MCF 10A (cell line): ENCODE measurements at places on chromosomes 16 and 17. TPM values are rescaled to one million over a fixed set of nuclear protein-coding genes. Genes with fewer than 3 reads are reported as not detected.
A peak's percentile ranks its signal among the peaks of the same experiment; 100 is the strongest.

Gene KCNJ12
- 0.05 TPM in 1 of 2 replicates, not detected in the other for total RNA-seq

Gene SMG6
- 17.0 and 23.2 TPM in 2 replicates for total RNA-seq

Gene EVI2B
- total RNA-seq: 3.6 and 3.8 TPM in 2 replicates

Gene PRR35
- total RNA-seq: not detected in 2 replicates

Gene NKD1
- 0.07 and 0.29 TPM in 2 replicates for total RNA-seq

Gene KRTAP2-3
- total RNA-seq: not detected in 2 replicates

Gene WSCD1
- 0.44 TPM in 1 of 2 replicates, not detected in the other for total RNA-seq

Gene YBX2
- total RNA-seq: 0.40 and 0.44 TPM in 2 replicates

Gene KRT15
- 28.8 and 83.4 TPM in 2 replicates for total RNA-seq

Gene AURKB
- total RNA-seq: 11.7 and 33.6 TPM in 2 replicates

Gene LLGL2
- 19.8 and 21.2 TPM in 2 replicates for total RNA-seq

Gene TERB1
- total RNA-seq: 0.26 and 0.69 TPM in 2 replicates

Gene KRTAP2-2
- not detected in 2 replicates for total RNA-seq

GRCh38 chr17:61235827-61236197 is 163.8 kb upstream of the TBX2 start:
- no peaks in the 10 kb centered on the region for H3K27me3 ChIP-seq
- no peaks in the 10 kb centered on the region for H3K4me1 ChIP-seq
- H3K36me3 ChIP-seq: peaks cover 7% of the 10 kb centered on the region
- no peak overlapping the region for H3K4me3 ChIP-seq
- no peak for DNase-seq
- no peak overlapping the region for H3K27ac ChIP-seq

DNA sequence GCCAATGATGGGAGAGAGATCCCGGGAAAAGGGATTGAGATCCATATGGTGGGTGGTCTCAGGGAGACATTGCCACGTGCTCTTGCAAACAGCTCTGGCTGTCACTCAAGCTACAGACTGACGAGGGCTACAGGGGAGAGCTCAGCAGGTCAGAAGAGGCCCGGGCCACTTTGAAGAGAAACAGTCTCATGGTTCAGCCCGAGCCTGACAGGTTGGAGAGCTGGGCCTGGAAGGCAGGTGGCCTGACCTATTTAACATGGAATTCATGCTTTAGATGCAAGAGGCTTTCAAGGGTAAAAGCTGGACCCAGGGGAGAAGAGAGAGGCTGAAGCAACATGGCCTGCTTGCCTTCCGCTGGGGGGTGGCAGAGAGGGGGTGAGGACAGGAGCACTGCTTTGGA is 81.0 kb upstream of the BRD7 start:
- DNase-seq: no peak
- H3K36me3 ChIP-seq: no peaks in the 10 kb centered on the region

DNA sequence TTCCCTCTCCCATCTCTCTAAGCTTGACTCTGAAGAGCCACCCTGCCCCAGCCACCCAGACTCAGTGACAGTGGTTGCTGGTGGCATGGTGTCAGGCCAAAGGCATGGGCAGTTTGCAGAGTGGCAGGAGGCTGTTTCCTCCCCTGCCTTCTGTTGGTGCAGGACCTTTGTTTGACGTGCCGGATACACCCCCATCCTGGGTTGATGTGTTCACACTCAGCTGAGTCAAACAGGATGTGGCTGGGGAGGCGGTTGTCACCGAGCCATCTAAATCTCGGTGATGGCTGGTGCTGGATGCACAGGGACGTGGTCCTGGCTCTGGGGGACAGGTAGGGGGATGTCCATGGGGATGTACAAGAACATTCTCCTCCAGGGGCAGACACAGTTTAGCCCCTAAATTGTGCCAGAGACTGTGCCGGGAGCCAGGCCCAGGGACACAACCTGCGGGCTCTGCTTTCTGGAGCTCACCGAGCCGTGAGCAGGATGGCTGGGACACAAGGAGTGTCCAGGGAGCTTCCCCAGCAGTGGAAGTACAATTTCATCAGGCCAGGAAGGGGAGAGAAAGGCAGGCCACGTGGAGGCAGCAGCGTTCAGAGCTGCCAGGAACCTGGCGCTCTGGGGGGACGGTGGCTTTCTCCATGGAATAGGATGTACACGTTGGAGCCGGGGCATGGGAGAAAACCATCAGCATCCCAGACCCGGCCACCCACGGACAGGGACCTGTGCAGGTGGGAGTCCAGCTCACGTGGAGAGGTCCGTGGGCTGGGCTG is 264.2 kb downstream of the SEC14L1 start:
- H3K27ac ChIP-seq: peak overlapping the region; percentile 61
- peak; percentile 66 for DNase-seq
- peaks cover 56% of the 10 kb centered on the region for H3K4me1 ChIP-seq
- H3K27me3 ChIP-seq: no peaks in the 10 kb centered on the region
- H3K36me3 ChIP-seq: peaks cover 27% of the 10 kb centered on the region

GRCh38 chr17:72523491-72523890 is 402.7 kb downstream of the SOX9 start:
- peaks cover 55% of the 10 kb centered on the region for H3K36me3 ChIP-seq
- no peak overlapping the region for H3K4me3 ChIP-seq
- H3K27me3 ChIP-seq: no peaks in the 10 kb centered on the region
- no peak overlapping the region for H3K27ac ChIP-seq

DNA sequence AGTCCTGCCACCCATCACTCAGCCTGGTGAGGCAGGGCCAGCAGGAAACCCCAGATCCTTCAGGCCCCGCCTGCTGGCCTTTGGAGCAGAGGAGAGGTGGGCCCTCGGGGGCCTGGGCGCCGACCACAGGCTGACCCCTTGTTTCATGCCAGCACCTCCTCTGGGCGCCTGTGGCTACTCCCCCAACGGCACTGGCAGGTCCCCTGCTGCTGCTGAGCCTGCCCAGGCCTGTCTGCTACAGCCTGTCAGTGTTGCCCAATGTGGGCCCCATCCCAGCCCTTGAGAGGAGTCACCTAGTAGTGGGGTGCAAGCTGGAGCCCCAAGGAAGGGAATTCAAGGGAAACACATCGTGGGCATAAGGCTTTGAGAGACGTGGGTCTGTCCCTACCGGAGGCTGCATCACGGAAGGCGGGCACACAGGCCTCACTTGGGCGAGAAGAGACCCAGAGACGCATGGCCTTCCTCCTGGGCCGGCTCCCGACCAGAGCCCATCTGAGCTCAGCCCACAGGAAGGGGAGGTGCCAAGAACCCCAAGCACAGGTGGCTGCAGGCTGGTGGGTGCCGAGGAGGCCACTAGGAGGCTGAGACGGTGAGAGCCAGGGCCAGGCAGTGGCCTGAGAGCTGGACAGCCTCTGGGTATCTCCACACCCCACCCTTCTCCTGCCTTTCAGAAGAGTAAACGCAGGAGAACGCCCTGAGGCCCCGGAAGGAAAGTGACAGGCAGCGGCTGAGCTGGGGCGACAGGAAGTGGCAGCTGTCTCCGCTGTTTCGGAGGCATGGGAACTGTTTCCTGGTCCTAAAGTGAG is 8.0 kb upstream of the FASN start:
- H3K27me3 ChIP-seq: no peaks in the 10 kb centered on the region
- DNase-seq: peak; percentile 91
- H3K27ac ChIP-seq: peak overlapping the region; percentile 86
- peak overlapping the region; percentile 75 for H3K4me3 ChIP-seq

GRCh38 chr17:76145231-76146052 is 4.4 kb upstream of the FOXJ1 start:
- H3K27me3 ChIP-seq: no peaks in the 10 kb centered on the region
- H3K4me1 ChIP-seq: no peaks in the 10 kb centered on the region
- no peak for DNase-seq
- H3K36me3 ChIP-seq: no peaks in the 10 kb centered on the region

DNA sequence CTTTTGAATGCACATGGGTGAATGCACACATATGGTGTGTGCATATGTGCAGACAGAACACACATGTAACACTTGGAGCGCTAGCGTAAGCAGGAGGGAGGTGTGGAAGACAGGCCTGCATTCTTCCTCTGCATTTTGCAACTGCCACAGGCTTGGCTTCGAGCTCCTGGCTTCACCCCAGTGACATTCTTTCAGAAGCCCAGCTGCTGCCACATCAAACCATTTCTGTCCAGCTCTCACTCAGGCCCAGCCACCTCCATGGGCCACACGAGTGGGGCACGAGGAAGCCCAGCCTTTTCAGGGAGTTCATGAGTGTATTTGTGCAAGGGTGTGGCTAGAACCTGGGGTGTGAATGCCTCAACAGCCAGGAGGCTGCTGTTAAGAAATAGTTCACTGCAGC is 18.8 kb downstream of the LGALS3BP start:
- H3K27me3 ChIP-seq: no peaks in the 10 kb centered on the region
- H3K27ac ChIP-seq: no peak overlapping the region
- no peaks in the 10 kb centered on the region for H3K36me3 ChIP-seq
- peaks cover 11% of the 10 kb centered on the region for H3K4me1 ChIP-seq

GRCh38 chr16:79836144-79836543 is 235.6 kb upstream of the MAF start:
- H3K36me3 ChIP-seq: peaks cover 2% of the 10 kb centered on the region
- peaks cover 4% of the 10 kb centered on the region for H3K4me1 ChIP-seq
- no peak overlapping the region for H3K27ac ChIP-seq
- no peak for DNase-seq
- H3K4me3 ChIP-seq: no peak overlapping the region

- no peak for DNase-seq
- H3K36me3 ChIP-seq: peaks cover 12% of the 10 kb centered on the region
- no peaks in the 10 kb centered on the region for H3K27me3 ChIP-seq
- no peak overlapping the region for H3K27ac ChIP-seq
- no peak overlapping the region for H3K4me3 ChIP-seq
Observed at GRCh38 chr17:41535764-41536481, 7.8 kb upstream of the KRT19 start.

DNA sequence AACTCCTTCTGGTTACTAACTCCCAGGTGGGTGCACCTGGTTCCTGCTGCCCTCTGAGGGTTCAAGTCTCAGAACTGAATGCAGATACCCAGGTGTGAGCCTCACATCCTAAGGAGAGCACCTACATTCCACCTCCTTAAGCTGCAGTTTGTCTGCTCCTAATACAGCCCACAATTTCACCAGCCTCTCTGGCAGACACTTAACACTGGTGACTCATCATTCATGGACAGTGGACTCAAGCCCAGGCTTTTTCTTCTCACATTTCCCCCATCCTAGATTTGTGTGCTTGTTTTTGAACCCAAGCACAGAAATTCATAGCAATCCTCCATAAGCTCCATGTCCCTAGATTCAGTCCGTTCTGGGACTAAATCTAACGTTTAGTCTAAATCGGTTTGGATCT is 7.0 kb upstream of the MAF start:
- no peaks in the 10 kb centered on the region for H3K27me3 ChIP-seq

DNA sequence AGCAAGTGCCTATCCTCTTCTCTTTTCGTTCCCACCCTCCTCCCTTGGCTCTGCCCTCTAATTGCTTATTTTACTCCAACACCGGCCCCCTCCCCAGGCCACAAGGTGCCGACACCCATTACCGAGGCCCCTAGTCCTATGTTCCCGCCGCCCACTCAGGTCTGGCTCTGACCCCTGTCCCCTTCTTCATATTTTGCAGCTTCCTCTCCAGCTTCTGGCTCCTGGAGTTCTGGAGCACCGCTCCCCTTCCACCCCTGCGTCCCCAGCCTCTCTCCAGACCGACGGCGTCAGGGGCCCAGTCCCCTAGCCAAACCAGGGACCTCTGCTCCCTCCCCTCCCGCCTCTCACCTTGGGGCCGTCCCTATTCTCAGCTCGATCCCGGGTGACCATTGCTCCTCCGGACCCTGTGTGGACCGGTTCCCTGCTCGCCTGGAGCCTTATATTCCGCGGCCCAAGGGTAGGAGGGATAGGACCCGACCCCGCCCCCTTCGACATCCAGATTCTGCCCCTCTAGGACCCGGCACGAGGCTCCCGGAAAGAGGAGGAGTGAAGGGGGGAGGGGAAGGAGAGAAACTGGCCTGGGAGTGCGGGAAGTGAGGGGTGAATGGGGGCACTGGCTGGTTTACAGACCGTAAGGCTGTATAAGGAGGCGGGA is at the start of gene HES7:
Gene HES7, minus strand, starts transcription at position 412 of the 655 bp plus-strand sequence. Its CDS starts 22 bp downstream, at position 390.
- H3K36me3 ChIP-seq: peaks cover 44% of the 10 kb centered on the region
- no peaks in the 10 kb centered on the region for H3K27me3 ChIP-seq
- DNase-seq: peak; percentile 73

DNA sequence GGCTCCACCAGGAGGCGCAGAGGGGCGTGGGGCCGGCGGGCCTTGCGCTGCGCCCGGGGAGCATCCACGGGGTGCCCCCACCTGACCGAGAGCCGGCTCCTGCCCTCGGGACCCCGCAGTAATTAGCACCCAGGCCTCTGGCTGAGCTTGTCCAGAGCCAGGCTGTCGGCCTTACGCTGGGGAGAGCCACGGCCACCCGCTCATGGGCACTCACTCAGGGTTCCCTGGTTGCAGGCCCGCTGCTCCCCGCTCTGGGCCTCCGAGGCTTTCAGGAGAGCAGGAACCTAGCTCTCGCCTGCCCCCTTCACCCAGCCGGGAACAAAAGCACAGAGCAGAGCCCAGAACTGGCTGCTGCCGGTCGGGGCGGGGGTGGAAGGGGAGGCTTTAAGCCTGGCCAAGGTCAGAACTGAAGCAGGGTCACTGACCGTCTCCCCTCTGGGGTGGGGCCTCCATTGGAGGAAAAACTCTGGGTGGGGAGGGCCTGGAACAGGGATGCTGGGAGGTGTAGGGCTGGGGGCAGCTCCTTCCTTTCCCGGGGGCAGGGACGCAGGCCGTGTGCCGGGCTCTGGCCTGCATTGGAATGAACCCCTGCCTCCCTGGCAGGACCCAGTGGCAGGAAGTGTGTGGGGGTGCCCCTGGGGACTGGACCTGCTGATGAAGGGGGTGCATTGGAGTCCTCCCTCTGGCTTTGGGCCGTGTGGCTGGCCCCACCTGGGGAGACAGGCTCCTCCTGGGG is 12.3 kb downstream of the GLIS2 start:
- peaks cover 5% of the 10 kb centered on the region for H3K4me1 ChIP-seq
- no peak overlapping the region for H3K4me3 ChIP-seq
- H3K27me3 ChIP-seq: no peaks in the 10 kb centered on the region
- peaks cover under 1% of the 10 kb centered on the region for H3K36me3 ChIP-seq
- no peak for DNase-seq
- H3K27ac ChIP-seq: no peak overlapping the region

- H3K36me3 ChIP-seq: peaks cover 18% of the 10 kb centered on the region
- no peaks in the 10 kb centered on the region for H3K27me3 ChIP-seq
- H3K27ac ChIP-seq: peak overlapping the region; percentile 59
- peaks cover 8% of the 10 kb centered on the region for H3K4me1 ChIP-seq
- no peak overlapping the region for H3K4me3 ChIP-seq
Observed at GRCh38 chr17:75313941-75314551, 24.8 kb upstream of the SLC25A19 start.

- no peaks in the 10 kb centered on the region for H3K27me3 ChIP-seq
- DNase-seq: no peak
- H3K27ac ChIP-seq: no peak overlapping the region
- H3K4me3 ChIP-seq: no peak overlapping the region
- H3K36me3 ChIP-seq: peaks cover 17% of the 10 kb centered on the region
- peaks cover 11% of the 10 kb centered on the region for H3K4me1 ChIP-seq
Observed at GRCh38 chr16:14456793-14457481, 173.1 kb downstream of the PARN start.

GRCh38 chr17:21272881-21273792 is 11.4 kb upstream of the MAP2K3 start:
- H3K27me3 ChIP-seq: no peaks in the 10 kb centered on the region
- H3K4me1 ChIP-seq: peaks cover 5% of the 10 kb centered on the region
- peak; percentile 59 for DNase-seq
- no peak overlapping the region for H3K4me3 ChIP-seq
- H3K27ac ChIP-seq: no peak overlapping the region
- no peaks in the 10 kb centered on the region for H3K36me3 ChIP-seq

DNA sequence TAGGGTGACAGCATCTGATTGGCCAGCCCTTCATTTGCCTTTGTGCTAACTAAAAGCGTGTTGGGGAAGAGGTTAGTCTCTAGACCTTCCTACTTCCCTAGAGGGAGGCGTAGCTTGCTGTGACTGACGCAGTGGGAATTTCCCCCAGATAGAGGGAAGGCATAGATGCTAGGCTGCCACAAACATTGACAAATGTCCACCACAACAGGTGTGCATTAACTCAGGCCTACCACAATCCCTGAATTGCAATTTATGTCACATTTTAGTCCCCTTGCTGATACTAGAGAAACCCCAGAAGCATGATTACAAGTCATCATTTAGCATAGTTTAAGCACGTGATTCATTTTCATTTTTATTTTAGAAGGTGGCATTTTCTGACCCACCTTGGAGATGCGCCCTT is 76.3 kb upstream of the WSB1 start:
- no peaks in the 10 kb centered on the region for H3K36me3 ChIP-seq
- no peaks in the 10 kb centered on the region for H3K4me1 ChIP-seq
- no peaks in the 10 kb centered on the region for H3K27me3 ChIP-seq
